ENCODE measurements at places on chromosomes 3 and 15.

DNA sequence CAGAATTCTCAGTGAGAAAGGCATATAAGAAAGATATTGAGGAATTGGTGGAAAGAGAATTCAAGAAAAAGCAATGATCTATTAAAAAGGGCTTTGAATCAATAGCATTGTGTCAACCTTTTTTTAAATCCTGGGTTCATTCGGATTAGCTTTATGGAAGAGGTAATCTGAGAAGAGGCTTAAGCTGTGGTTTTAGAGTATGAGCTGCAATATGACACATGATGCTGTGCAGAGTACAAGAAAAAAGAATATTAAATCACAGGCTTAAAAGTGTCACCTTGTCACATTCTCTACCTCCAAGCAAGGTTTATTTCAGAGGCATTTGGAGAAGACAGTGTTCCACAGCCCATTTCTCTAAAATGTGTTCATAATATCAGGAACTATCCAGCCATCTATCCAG, 128.9 kb downstream of the RTP4 start:
- no peak for DNase-seq

GRCh38 chr3:127159543-127159942, 33.4 kb upstream of the PRR23E start:
- no peak for DNase-seq

GRCh38 chr3:27985369-27986035, 255.9 kb upstream of the CMC1 start:
- no peak for DNase-seq

GRCh38 chr3:4753073-4753691, 226.1 kb upstream of the BHLHE40 start:
- DNase-seq = no peak

- no peak for DNase-seq
Measured at GRCh38 chr3:73542136-73542535, 82.6 kb downstream of the PDZRN3 start.

GRCh38 chr15:83174891-83175290, 32.7 kb downstream of the HDGFL3 start:
- DNase-seq = no peak

DNA sequence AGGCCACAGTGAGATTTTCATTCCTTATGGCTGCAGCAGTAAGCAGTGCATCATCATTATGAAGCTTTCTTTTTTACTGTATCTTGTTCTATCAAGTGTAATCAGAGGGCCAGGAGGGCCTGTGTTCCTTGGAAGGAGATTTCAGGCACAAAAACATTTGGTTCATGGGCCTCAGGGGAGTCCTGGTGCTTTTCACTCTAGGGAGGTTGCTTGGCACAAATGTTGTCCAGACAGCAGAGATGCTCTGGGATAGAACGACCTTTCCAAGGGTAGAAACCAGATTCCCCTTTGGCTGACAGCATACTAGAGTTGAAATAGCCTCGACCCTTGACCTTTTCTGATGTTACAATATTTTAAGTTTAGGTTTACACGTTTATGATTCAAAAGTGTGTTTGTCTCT, 95.3 kb upstream of the CLSTN2 start:
- no peak for DNase-seq

All from activated CD4-positive, alpha-beta T cell treated with anti-CD3 and anti-CD28 coated beads, Interleukin-2, Interleukin-4, amounts not matched to agents 100 ng/mL and 50 ng/mL, durations not matched to agents 16 hours and 8 hours (primary cell).